Peyer's patch (tissue), 4 donors: ENCODE measurements at places on chromosomes 11 and 22. TPM values are rescaled to one million over a fixed set of nuclear protein-coding genes. Genes with fewer than 3 reads are reported as not detected.

- no peak overlapping the region for H3K4me3 ChIP-seq
- no peak overlapping the region for H3K27ac ChIP-seq
- no peaks in the 10 kb centered on the region for H3K4me1 ChIP-seq
- DNase-seq, result no peak
- no peaks in the 10 kb centered on the region for H3K27me3 ChIP-seq
Observed at GRCh38 chr11:40130427-40130826, 1329.0 kb downstream of the LRRC4C start.

- no peak overlapping the region for H3K27ac ChIP-seq
- H3K27me3 ChIP-seq, result no peaks in the 10 kb centered on the region
- no peaks in the 10 kb centered on the region for H3K4me1 ChIP-seq
- no peak overlapping the region for H3K4me3 ChIP-seq
- no peaks in the 10 kb centered on the region for H3K36me3 ChIP-seq
- DNase-seq, result no peak
Observed at GRCh38 chr11:14300661-14301304, 58.2 kb downstream of the RRAS2 start.

GRCh38 chr11:44804449-44805437 lies 78.0 kb downstream of the TSPAN18 start:
- no peak for DNase-seq
- H3K36me3 ChIP-seq, result no peaks in the 10 kb centered on the region
- no peak overlapping the region for H3K27ac ChIP-seq
- no peaks in the 10 kb centered on the region for H3K27me3 ChIP-seq
- no peaks in the 10 kb centered on the region for H3K4me1 ChIP-seq

DNA sequence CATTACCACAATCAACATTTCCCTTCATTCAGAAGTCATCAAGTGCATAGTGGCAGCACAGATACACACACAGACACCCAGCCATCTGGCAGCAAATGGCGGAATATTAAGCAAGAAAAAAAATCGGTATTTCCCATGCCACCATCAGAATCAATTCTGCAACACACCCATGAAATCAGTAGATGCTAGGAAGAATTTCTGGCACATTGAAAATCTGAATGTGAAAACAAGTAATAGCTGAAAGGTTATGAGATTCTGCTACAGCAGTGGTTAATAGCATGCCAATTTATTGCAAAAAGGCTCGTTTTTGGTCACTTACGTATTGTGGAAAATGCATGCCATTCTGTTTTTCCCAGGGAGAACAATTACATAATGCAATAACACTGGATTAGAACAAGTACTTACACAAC lies 91.1 kb downstream of the PICALM start:
- H3K27ac ChIP-seq, result no peak overlapping the region
- DNase-seq, result no peak
- H3K4me1 ChIP-seq, result no peaks in the 10 kb centered on the region
- no peaks in the 10 kb centered on the region for H3K36me3 ChIP-seq
- no peak overlapping the region for H3K4me3 ChIP-seq

The SLC5A1 gene
- 14.0 TPM for total RNA-seq

DNA sequence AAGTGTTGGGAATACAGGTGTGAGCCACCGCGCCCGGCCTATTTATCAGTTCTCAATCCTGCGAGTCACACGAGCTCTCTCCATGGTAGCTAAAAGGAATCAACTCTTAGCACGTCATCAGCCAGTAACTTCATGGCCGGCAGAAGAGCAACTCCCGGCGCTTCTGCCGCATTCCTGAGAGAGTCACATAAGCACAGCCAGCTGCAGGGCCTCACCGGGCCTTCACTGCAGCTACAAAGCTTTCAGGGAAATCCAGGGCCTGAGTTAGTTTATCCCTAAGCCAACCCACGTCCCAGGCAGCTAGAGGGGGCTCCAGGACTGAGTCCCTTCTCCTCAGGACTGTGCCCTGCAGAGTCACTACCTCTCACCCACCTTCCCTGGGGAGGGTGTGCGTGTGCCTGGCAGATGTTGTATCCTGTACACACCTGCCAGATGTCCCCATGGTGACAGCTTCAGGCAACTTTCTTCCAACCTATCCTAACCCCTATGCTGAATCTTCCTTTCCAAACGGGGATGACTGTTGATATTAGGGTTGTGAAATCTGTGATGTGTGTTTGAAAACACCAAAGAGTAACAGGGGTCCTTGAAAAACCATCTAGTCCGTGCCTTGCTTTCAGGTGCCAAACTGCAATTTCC lies 45.9 kb upstream of the ARFGAP3 start:
- H3K27me3 ChIP-seq, result no peaks in the 10 kb centered on the region
- H3K27ac ChIP-seq, result peak overlapping the region; percentile 57
- H3K4me3 ChIP-seq, result no peak overlapping the region
- DNase-seq, result no peak
